Progenitor cell of endocrine pancreas (in vitro differentiated cells): ENCODE measurements at places on chromosomes 7 and 10. TPM values are rescaled to one million over a fixed set of nuclear protein-coding genes. Genes with fewer than 3 reads are reported as not detected.

GRCh38 chr10:72133517-72133916 is 45.2 kb upstream of the SPOCK2 start:
- H3K36me3 ChIP-seq: peaks cover 17% of the 10 kb centered on the region
- no peak for DNase-seq
- no peak overlapping the region for H3K4me3 ChIP-seq
- H3K4me1 ChIP-seq: peaks cover 9% of the 10 kb centered on the region

The TMEM243 gene
- total RNA-seq: 15.9 and 16.6 TPM in 2 replicates

DNA sequence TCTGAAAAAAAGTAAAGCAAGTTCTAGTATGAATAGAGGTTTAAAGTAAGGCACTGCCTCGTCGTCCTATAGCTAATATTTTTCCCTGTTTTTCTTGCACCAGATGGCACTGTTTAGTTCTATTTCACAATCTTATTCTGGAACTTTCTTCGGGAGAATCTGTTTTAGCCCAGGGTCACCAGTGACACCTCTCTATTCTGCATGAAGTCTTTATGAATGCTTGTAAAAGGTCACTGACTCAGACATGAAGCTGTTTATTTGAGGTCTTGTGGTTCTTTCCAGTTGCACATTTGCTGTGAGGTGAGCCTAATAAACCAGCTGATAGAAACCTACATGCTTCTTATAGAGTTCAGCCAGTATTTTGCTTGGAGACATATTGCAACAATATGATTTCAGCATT is 444.3 kb downstream of the AUTS2 start:
- H3K36me3 ChIP-seq: no peaks in the 10 kb centered on the region
- no peak overlapping the region for H3K27ac ChIP-seq
- no peak for DNase-seq
- H3K4me1 ChIP-seq: peaks cover 14% of the 10 kb centered on the region
- no peaks in the 10 kb centered on the region for H3K27me3 ChIP-seq
- H3K4me3 ChIP-seq: no peak overlapping the region

The PON3 gene
- 0.14 TPM in 1 of 2 replicates, not detected in the other for total RNA-seq

DNA sequence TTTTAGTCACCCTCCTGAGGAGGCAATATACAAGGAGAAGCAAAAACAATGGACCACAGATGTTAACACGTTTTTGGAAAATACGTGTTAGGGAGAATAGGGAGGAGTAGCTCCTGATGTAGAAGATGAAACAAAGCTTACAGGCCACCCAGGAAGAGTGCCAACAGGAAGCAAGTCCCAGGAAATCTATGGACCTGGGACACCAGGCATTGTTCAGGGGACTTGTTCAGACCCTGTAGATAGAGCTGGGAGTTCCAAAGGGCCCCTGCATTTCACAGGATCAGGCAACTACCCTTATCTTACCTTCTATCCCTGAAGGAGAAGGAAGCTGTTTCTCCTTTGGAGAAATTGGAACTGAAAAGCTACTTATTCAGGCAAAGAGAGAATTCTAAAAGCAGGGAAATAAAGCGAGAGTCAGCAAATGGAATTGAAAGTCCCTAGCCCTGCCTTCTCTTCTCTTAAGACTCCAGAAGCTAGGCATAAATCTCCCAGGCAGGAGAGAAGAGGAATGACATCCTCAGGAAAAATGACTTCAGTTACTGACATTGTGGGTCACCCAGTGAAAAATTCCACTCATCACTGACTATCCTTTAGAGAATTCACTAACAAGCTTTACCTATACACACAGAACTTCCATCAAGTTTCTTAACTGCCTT is 77.7 kb upstream of the FAM3C start:
- no peak overlapping the region for H3K4me3 ChIP-seq
- no peak overlapping the region for H3K27ac ChIP-seq
- no peaks in the 10 kb centered on the region for H3K27me3 ChIP-seq
- no peak for DNase-seq

GRCh38 chr7:66662646-66663264 is 34.1 kb downstream of the KCTD7 start:
- DNase-seq: no peak
- no peaks in the 10 kb centered on the region for H3K4me1 ChIP-seq
- no peak overlapping the region for H3K27ac ChIP-seq
- H3K4me3 ChIP-seq: no peak overlapping the region
- peaks cover 14% of the 10 kb centered on the region for H3K36me3 ChIP-seq
- no peaks in the 10 kb centered on the region for H3K27me3 ChIP-seq

The FAM237B gene
- not detected in 2 replicates for total RNA-seq

The PDGFA gene
- total RNA-seq: 81.2 and 86.2 TPM in 2 replicates

- H3K27me3 ChIP-seq: no peaks in the 10 kb centered on the region
- H3K4me3 ChIP-seq: no peak overlapping the region
- no peak overlapping the region for H3K27ac ChIP-seq
- H3K4me1 ChIP-seq: peaks cover 10% of the 10 kb centered on the region
- no peak for DNase-seq
These were observed 17.0 kb downstream of the ABI1 start for GRCh38 chr10:26843736-26844135.

The CALD1 gene
- total RNA-seq: 95.4 and 106 TPM in 2 replicates

GRCh38 chr7:106597751-106598546 is 63.0 kb downstream of the CCDC71L start:
- DNase-seq: no peak
- peaks cover 7% of the 10 kb centered on the region for H3K4me1 ChIP-seq
- H3K27me3 ChIP-seq: no peaks in the 10 kb centered on the region

The MMD2 gene
- total RNA-seq: not detected in 2 replicates

The CC2D2B gene
- 0.77 and 0.82 TPM in 2 replicates for total RNA-seq

DNA sequence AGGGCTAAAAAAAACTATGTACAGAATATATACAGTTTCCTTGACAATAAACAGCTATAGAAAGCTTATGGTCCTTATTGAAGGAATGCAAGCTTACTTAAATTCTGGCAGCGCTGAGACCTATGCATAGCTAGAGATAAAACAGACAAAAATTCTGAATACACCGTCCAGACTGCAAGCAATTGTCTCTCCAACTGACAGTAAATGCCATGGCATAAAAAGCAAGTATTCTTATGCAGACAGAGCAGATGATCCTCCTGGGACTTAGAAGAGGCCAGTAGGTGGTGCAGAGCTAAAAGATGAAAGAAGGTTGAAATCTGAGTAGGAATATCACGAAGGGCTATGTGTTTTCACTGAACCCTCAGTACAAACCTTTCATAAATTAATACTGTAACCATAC is 157.0 kb upstream of the CACNA2D1 start:
- H3K4me3 ChIP-seq: no peak overlapping the region
- H3K36me3 ChIP-seq: no peaks in the 10 kb centered on the region
- no peak for DNase-seq
- H3K4me1 ChIP-seq: peaks cover 1% of the 10 kb centered on the region
- no peak overlapping the region for H3K27ac ChIP-seq

GRCh38 chr7:30927040-30927439 is 15.4 kb downstream of the AQP1 start:
- no peak overlapping the region for H3K27ac ChIP-seq
- H3K4me1 ChIP-seq: no peaks in the 10 kb centered on the region
- H3K27me3 ChIP-seq: peaks cover 3% of the 10 kb centered on the region
- H3K4me3 ChIP-seq: no peak overlapping the region
- no peaks in the 10 kb centered on the region for H3K36me3 ChIP-seq
- DNase-seq: no peak

The GPR26 gene
- not detected in 2 replicates for total RNA-seq

DNA sequence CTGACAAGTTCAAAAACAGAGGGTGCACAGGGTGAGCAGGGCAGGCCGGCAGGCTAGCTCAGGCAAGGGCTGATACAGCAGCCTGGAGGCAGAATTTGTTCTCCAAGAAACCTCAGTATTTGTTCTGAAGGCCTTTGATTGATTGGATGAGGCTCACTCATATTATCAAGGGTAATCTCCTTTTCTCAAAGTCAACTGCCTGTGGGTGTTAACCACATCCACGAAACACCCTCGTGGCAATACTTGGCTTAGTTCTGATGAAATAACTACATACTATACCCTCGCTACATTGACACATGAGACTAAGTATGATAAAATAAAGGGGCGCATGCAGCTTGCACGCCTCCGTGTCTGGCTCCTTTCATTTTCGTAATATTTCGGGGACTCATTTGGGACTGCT is 4.4 kb upstream of the PPP2R2D start:
- no peaks in the 10 kb centered on the region for H3K36me3 ChIP-seq
- H3K27me3 ChIP-seq: peaks cover 42% of the 10 kb centered on the region
- no peak for DNase-seq
- no peak overlapping the region for H3K27ac ChIP-seq

DNA sequence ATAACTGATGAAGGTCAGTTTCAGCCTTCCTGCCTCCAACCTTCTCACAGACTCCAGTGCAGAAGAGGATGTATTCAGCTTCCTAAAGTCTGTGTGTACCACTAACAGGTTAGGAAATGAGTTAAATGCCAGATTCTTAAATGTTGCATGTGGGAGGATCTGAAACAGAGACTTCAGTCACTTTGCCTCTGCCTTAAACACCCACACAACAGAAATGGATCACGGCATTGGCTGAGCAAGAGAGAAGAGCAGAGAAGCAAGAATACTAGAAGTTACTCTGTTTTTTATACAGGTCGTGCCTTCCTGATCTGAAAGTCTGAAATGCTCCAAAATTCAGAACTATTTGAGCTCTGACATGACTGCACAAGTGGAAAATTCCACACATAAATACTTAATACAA is 98.9 kb upstream of the ARHGAP21 start:
- H3K4me1 ChIP-seq: peaks cover 3% of the 10 kb centered on the region
- no peak overlapping the region for H3K27ac ChIP-seq
- H3K27me3 ChIP-seq: no peaks in the 10 kb centered on the region
- no peak for DNase-seq
- peaks cover 1% of the 10 kb centered on the region for H3K36me3 ChIP-seq

DNA sequence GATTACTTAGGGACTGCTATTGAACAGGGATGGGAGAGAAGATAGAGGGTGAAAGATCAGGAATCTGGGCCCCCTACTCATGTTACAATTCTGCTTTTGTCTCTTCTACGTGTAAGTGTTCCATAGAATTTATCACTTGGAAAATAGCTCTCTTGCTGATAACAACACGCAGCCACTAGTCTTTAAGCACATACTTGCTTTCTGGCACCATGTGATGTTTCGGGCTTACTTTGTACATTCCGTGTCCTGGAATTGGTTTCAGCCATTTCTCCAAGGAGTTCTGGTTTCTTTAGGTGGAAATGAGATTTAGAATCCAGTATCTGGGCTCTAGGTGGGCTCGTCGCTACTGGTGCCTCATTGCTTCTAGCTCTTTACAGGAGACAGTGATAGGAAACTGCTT is 59.7 kb downstream of the TFAM start:
- H3K27me3 ChIP-seq: no peaks in the 10 kb centered on the region
- no peaks in the 10 kb centered on the region for H3K36me3 ChIP-seq
- no peak for DNase-seq
- H3K4me3 ChIP-seq: no peak overlapping the region

DNA sequence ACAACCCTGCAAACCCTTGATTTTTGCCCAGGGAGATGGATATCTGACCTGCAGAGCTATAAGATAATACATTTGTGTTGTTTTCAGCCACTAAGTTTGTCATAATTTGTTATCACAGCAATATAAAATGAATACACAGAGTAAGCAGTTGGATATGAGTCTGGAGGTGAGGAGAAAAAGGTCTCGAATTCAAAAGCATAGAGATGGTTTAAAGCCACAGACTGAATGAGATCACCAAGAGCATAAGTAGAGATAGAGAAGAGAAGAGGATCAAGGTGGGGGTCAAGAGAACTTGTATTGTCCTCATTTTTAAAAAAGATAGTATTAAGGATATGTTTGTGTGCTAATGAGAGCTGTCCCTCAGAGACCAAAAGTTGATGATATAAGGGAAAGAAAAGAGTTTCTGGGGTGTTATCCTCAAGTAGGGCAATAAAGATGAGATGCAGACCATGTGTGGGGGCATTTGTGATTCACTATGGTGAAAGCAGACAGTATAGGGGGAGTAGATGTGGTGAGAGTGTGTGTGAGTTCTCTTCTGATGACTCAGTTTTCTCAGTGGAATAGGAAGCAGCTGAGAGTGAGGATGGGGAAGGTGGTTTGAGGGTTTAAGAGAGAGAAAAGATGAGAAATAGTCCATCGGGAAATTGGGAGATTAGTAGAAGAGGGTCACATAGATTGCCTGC is 25.8 kb upstream of the PCGF5 start:
- no peaks in the 10 kb centered on the region for H3K4me1 ChIP-seq
- no peaks in the 10 kb centered on the region for H3K36me3 ChIP-seq
- no peak overlapping the region for H3K27ac ChIP-seq
- no peaks in the 10 kb centered on the region for H3K27me3 ChIP-seq

GRCh38 chr7:143248761-143249354 is 14.4 kb upstream of the GSTK1 start:
- H3K27me3 ChIP-seq: no peaks in the 10 kb centered on the region
- H3K4me1 ChIP-seq: peaks cover 9% of the 10 kb centered on the region
- peaks cover 2% of the 10 kb centered on the region for H3K36me3 ChIP-seq
- H3K27ac ChIP-seq: no peak overlapping the region

DNA sequence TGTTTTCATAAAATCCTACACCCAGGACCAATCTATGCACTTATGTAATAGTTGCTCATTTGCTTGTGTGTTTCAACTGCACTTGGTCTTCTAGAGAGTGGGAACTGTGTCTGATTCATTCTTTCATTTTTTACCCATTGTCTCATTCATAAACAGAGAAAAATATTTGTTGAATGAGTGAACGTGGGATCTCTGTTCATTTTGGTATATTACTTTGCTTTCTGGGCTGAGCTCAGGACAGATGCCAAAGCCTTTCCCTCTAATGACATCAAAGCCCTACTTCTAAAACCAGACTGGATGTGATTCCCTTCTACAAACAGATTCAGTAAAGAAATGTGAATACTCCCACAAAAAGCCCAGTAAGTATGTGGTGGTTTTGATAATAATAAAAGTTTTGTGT is 145.2 kb downstream of the ST7 start:
- no peak overlapping the region for H3K27ac ChIP-seq
- H3K36me3 ChIP-seq: peaks cover 5% of the 10 kb centered on the region
- H3K4me1 ChIP-seq: peaks cover 5% of the 10 kb centered on the region
- H3K4me3 ChIP-seq: no peak overlapping the region
- DNase-seq: no peak

The RAB19 gene
- total RNA-seq: 12.2 and 14.0 TPM in 2 replicates

GRCh38 chr10:110724116-110724921 is 80.2 kb downstream of the RBM20 start:
- DNase-seq: no peak
- H3K27ac ChIP-seq: no peak overlapping the region
- H3K4me3 ChIP-seq: no peak overlapping the region
- peaks cover 3% of the 10 kb centered on the region for H3K4me1 ChIP-seq

The PPP1R3C gene
- total RNA-seq: 29.5 and 30.0 TPM in 2 replicates

The LRRC18 gene
- total RNA-seq: not detected in 2 replicates

DNA sequence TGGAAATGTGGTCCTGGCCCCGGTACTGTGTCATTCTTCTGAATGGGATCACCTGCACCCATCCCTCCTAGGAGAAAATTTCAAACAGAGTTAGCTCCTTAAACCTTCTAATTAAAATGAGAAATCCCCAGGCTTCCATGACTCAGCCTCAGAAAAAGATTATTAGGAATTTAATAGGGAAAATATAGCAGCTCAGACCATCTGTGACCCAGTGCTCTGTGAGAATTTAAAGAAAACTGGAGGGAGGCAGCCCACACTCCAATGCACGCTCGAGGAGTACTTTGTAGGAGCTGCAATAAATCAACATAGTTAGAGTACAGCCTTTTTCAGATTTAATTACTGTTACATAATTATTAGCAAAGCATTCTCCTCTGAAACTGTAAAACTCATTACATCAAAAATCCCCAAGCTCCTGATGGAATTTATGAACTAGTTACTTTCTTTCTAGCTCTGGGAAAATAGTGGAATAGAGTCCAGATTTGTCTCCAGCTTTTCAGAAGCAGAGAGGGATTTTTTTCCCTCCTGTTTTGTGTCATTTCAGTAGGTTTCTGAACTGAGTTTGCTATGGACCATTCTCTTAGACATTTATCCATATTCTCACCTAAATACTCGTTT is 30.1 kb downstream of the NEUROD6 start:
- no peak overlapping the region for H3K27ac ChIP-seq
- peaks cover 15% of the 10 kb centered on the region for H3K27me3 ChIP-seq
- H3K4me3 ChIP-seq: no peak overlapping the region
- peaks cover 14% of the 10 kb centered on the region for H3K4me1 ChIP-seq
- H3K36me3 ChIP-seq: no peaks in the 10 kb centered on the region
